ENCODE measurements at places on chromosomes 3 and 15. TPM values are rescaled to one million over a fixed set of nuclear protein-coding genes. Genes with fewer than 3 reads are reported as not detected.

DNA sequence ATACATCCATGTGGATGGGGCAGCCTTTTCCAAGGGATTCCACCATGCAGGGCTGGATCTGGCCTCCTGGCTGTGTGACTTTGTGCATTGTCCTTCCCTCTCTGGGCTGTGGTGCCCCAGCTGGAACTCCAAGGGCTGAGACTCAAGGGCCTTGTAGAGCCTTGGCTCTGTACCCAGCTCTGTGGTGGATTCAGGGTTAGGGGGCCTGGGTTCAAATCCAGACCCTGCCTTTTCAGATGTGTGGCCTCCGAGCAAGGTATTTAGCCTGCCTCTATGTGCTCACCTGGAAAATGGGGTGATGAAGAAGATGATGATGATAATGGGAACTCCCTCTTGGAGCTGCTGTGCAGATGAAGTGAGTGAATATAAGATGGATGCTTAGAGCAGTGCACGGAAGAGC, 161.9 kb downstream of the WNT7A start:
- no peaks in the 10 kb centered on the region for H3K4me1 ChIP-seq
- H3K4me3 ChIP-seq: no peak overlapping the region
- peak; percentile 1 for DNase-seq
- H3K27me3 ChIP-seq: no peaks in the 10 kb centered on the region
- no peak overlapping the region for H3K27ac ChIP-seq
- H3K36me3 ChIP-seq: no peaks in the 10 kb centered on the region

GRCh38 chr15:85691350-85692240, 103.1 kb downstream of the KLHL25 start:
- no peak overlapping the region for H3K27ac ChIP-seq
- H3K27me3 ChIP-seq: no peaks in the 10 kb centered on the region
- H3K4me3 ChIP-seq: no peak overlapping the region
- no peaks in the 10 kb centered on the region for H3K36me3 ChIP-seq
- no peak for DNase-seq

- no peaks in the 10 kb centered on the region for H3K27me3 ChIP-seq
- no peak overlapping the region for H3K27ac ChIP-seq
- H3K4me1 ChIP-seq: no peaks in the 10 kb centered on the region
Measured at GRCh38 chr3:100844063-100844936, 135.0 kb downstream of the TFG start.

DNA sequence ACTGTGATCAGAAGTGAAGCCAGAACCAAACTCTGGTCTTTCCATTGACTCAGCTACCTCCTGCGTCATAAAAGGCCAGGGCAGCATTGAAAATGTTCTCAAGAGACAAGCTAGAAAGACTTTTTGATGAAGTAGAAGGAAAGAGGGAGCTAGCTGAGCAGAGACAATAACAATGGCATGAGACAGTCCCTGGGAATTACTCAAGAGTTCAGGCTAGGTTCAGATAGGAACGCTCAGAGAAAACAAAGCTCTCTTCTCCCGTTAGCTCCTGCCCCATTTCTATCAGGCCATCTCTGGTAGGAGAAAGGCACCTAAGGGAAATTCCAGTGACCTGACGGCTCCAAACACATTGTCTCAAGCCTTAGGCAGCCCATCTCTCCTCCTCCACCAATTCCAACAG, 7.0 kb upstream of the OXTR start:
- H3K27me3 ChIP-seq: no peaks in the 10 kb centered on the region
- H3K36me3 ChIP-seq: no peaks in the 10 kb centered on the region
- DNase-seq: no peak
- no peak overlapping the region for H3K4me3 ChIP-seq

STT3B gene
- 44.5 TPM for total RNA-seq

GRCh38 chr3:184354121-184354728, 7.2 kb downstream of the CLCN2 start:
- peaks cover 47% of the 10 kb centered on the region for H3K4me1 ChIP-seq
- no peaks in the 10 kb centered on the region for H3K36me3 ChIP-seq
- H3K27ac ChIP-seq: no peak overlapping the region
- DNase-seq: peak; percentile 62
- no peak overlapping the region for H3K4me3 ChIP-seq

XYLB gene
- total RNA-seq: 49.8 TPM

BCL2A1 gene
- total RNA-seq: 16.5 TPM

ITGB5 gene
- total RNA-seq: 73.5 TPM

TM4SF18 gene
- 13.2 TPM for total RNA-seq

- H3K27me3 ChIP-seq: no peaks in the 10 kb centered on the region
- H3K36me3 ChIP-seq: no peaks in the 10 kb centered on the region
- H3K4me1 ChIP-seq: no peaks in the 10 kb centered on the region
Measured at GRCh38 chr15:23869396-23869795, 182.3 kb upstream of the NDN start.

- H3K27ac ChIP-seq: no peak overlapping the region
- H3K27me3 ChIP-seq: no peaks in the 10 kb centered on the region
- no peak overlapping the region for H3K4me3 ChIP-seq
- no peak for DNase-seq
Measured at GRCh38 chr3:49053543-49053942, 24.3 kb upstream of the IMPDH2 start.

DNA sequence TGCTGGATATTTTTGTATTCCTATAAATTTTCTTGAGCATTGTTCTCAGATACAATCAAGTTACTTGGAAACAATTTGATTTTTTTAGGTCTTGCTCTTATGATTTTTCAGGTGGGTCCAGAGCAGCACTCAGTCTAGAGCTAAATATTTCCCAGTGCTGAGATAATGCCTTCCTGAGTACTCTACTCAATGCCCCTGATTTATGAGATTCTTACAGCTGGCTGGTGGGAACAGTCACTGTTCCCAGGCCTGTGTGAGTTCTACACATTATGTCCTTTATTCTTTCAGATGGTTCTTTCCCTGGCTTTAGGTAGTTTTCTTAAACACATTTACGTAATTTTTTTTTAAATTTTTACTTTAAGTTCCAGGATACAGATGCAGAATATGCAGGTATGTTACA, 51.0 kb upstream of the EIF5A2 start:
- no peak for DNase-seq
- H3K4me1 ChIP-seq: no peaks in the 10 kb centered on the region
- H3K27ac ChIP-seq: no peak overlapping the region
- no peaks in the 10 kb centered on the region for H3K36me3 ChIP-seq

DNA sequence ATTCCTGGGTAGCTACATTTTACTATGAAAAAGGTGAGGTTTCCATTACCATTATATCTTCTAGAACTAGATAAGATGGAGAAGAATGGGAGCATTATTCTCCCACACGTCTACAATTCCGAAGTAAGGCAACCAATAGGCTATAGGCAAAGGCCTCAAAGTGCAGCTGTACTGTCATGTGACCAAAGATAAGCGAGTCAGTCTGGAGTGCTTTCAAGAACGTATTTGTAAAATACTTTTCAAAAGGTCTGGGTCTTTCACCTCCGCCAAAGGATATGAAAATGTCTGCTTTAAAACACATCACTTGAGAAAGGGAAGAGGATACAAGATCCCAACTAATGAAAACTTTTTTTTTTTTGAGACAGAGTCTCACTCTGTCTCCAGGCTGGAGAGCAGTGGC, 9.9 kb downstream of the CCPG1 start:
- H3K4me3 ChIP-seq: no peak overlapping the region
- DNase-seq: no peak
- no peaks in the 10 kb centered on the region for H3K27me3 ChIP-seq
- no peaks in the 10 kb centered on the region for H3K36me3 ChIP-seq

GRCh38 chr15:29270976-29271375, 1.4 kb upstream of the NSMCE3 start:
- no peak for DNase-seq
- H3K27me3 ChIP-seq: no peaks in the 10 kb centered on the region
- H3K4me1 ChIP-seq: peaks cover 30% of the 10 kb centered on the region
- no peaks in the 10 kb centered on the region for H3K36me3 ChIP-seq
- H3K27ac ChIP-seq: peak overlapping the region; percentile 27

GRCh38 chr3:10353160-10353559, 32.2 kb upstream of the SEC13 start:
- H3K27me3 ChIP-seq: no peaks in the 10 kb centered on the region
- no peak for DNase-seq
- H3K36me3 ChIP-seq: no peaks in the 10 kb centered on the region
- no peak overlapping the region for H3K27ac ChIP-seq
- no peak overlapping the region for H3K4me3 ChIP-seq
- no peaks in the 10 kb centered on the region for H3K4me1 ChIP-seq

DNA sequence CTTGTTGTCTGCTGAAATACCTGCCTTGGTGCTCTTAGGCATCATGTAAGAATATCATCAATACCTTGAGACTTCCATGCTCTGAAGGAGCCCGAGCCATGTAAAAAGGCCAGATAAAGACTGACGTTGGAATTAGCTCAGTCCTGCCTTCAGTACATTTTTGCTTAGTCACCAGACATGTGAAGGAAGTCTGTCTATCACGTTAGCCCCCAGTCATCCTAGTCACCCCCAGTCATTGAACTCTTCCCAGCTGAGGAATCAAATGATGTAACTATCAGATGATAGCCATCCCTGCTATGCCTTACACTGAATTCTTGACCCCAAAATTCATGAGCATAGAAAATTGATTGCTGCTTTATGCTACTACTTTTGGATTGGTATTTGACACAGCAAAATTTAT, 351.2 kb upstream of the SGO1 start:
- no peak overlapping the region for H3K4me3 ChIP-seq
- DNase-seq: no peak
- H3K36me3 ChIP-seq: no peaks in the 10 kb centered on the region
- no peak overlapping the region for H3K27ac ChIP-seq
- H3K27me3 ChIP-seq: no peaks in the 10 kb centered on the region
- H3K4me1 ChIP-seq: no peaks in the 10 kb centered on the region

- peaks cover 3% of the 10 kb centered on the region for H3K36me3 ChIP-seq
- peaks cover 42% of the 10 kb centered on the region for H3K4me1 ChIP-seq
- no peak overlapping the region for H3K27ac ChIP-seq
- no peak for DNase-seq
- H3K4me3 ChIP-seq: no peak overlapping the region
Measured at GRCh38 chr15:74858369-74858740, 14.8 kb downstream of the SCAMP2 start.

DNA sequence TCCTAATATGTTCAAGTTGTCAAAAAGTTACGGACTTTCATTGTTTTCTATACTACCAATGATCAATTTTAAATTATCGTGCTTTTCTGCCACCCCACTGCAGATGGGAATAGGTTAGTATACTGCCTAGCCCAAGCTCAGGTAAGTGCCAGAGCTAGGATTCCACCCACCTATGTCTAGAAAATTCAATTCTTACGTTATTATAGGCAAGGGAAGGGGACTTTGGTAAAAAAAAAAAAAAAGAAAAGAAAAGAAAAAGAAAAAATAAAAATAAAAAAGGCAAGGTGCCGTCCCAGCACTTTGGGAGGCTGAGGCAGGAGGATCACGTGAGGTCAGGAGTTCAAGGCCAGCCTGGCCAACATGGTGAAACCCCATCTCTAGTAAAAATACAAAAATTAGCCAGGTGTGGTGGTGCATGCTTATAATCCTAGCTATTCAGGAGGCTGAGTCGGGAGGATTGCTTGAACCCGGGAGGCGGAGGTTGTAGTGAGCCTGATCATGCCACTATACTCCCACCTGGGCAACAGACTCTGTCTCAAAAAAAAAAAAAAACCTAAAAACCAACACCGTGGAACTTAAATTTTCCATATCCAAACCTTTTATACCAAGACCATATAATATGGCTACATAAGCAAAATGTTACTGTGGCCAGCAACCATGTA, 1.3 kb downstream of the RPL22L1 start:
- H3K27me3 ChIP-seq: no peaks in the 10 kb centered on the region
- peaks cover 29% of the 10 kb centered on the region for H3K4me1 ChIP-seq

DNA sequence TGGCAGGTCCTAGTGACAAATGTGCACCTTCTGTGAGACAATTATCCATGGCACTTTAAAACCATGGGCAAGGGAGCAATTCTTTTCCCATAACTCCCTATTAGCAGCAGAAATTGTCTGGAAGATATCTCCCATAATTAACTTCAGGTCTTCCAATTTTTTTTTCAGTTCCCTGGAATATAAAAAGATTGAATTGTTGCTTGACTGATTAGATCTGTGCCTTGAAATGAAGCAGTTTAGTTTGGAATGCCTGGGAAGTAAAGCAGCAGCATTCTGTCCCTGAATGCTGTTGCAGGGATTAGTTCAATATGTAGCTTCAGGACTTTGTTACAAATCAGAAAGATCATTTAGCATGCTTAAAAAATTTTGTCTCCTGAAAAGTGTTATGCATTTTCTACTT, 137.0 kb upstream of the GOLGA6L4 start:
- no peaks in the 10 kb centered on the region for H3K4me1 ChIP-seq
- H3K27me3 ChIP-seq: no peaks in the 10 kb centered on the region
- no peaks in the 10 kb centered on the region for H3K36me3 ChIP-seq
- DNase-seq: no peak
- no peak overlapping the region for H3K4me3 ChIP-seq
- H3K27ac ChIP-seq: no peak overlapping the region

DNA sequence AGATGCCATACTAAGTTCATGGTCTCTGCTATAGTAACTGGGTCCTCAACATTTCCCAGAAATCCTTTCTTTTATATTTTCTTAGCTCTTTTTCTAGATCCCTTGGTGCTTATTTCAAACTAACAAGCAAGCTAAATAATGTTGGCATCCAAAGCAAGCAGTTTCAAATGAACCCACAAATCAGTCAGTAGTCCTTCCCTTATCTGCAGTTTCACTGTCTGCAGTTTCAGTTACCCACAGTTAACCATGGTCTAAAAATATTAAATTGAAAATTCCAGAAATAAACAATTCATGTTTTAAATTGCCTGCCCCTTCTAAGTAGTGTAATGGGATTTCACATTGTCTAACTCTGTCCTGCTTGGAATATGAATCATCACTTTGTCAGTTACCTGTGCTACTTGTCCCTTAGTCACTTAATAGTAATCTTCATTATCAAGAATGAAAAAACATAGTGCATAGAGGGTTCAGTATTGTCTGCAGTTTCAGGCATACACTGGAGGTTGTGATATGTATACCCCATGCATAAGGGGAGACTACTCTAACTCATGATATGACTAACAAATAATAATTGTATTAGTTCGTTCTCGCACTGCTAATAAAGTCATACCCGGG, 633.7 kb downstream of the MECOM start:
- no peak overlapping the region for H3K4me3 ChIP-seq
- no peak overlapping the region for H3K27ac ChIP-seq
- no peaks in the 10 kb centered on the region for H3K4me1 ChIP-seq
- no peak for DNase-seq
- H3K27me3 ChIP-seq: no peaks in the 10 kb centered on the region

DUOX2 gene
- 0.26 TPM for total RNA-seq

DNA sequence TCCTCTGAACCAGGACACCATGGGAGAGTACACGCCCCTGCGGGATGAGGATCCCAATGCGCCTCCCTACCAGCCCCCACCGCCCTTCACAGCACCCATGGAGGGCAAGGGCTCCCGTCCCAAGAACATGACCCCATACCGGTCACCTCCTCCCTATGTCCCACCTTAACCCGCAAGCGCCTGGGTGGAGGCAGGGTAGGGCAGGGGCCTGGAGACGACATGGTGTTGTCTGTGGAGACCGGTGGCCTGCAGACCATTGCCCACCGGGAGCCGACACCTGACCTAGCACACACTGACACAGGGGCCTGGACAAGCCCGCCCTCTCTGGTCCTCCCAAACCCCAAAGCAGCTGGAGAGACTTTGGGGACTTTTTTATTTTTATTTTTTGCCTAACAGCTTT, 21.2 kb upstream of the BSN start:
- H3K4me1 ChIP-seq: peaks cover 46% of the 10 kb centered on the region
- no peak overlapping the region for H3K4me3 ChIP-seq
- H3K36me3 ChIP-seq: peaks cover 14% of the 10 kb centered on the region

GRCh38 chr15:22827125-22827524, 11.3 kb upstream of the NIPA2 start:
- H3K36me3 ChIP-seq: no peaks in the 10 kb centered on the region
- H3K27ac ChIP-seq: no peak overlapping the region
- H3K4me3 ChIP-seq: no peak overlapping the region
- no peaks in the 10 kb centered on the region for H3K27me3 ChIP-seq
- DNase-seq: no peak

GOLGA8T gene
- not detected for total RNA-seq

LRIG1 gene
- 111 TPM for total RNA-seq

SKOR1 gene
- total RNA-seq: under 0.01 TPM

CCNB2 gene
- total RNA-seq: 0.26 TPM
